ENCODE measurements at places on chromosomes 3 and 15.

DNA sequence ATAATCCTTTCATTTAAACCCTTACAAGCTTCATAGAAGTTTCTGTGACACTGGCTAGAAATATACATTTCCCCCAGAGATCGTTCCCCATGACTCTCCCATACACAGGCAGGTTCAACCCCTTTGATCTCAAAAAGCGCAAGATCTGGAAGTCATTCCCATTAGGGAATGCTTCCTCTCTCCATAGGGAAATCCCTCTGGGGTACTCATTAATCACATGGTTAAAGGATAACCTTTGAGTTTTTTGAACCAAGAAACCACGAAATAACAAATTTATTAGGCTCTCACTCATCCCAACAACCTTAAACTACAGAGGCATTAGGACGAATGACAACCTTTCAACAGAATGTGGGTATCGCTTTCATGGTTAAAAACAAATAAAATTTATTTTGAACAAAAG, 211.9 kb upstream of the PRICKLE2 start:
- DNase-seq: no peak

GRCh38 chr15:62779036-62779770, 263.3 kb upstream of the TPM1 start:
- no peak for DNase-seq

- DNase-seq: no peak
Measured at GRCh38 chr3:51549311-51549710, 10.8 kb downstream of the RAD54L2 start.

DNA sequence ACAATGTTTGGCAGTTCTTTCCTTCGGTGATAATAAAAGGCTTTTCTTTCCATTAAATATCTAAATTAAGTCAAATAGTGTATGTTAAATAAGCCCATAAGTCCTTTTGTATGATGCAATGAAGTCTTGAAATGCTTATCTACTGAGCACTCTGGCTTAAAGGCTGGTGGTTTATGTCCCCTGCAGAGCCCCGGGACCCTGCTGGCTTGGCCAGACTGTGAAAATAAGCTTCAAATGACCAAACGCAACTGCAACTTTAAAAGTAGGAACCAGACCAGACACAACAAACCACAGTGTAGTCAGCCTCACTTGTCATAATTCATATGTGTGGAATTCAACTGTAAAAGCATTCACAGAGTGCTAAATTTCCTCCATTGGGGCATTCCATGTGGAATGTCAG, 72.5 kb downstream of the FOXP1 start:
- DNase-seq: no peak

DNA sequence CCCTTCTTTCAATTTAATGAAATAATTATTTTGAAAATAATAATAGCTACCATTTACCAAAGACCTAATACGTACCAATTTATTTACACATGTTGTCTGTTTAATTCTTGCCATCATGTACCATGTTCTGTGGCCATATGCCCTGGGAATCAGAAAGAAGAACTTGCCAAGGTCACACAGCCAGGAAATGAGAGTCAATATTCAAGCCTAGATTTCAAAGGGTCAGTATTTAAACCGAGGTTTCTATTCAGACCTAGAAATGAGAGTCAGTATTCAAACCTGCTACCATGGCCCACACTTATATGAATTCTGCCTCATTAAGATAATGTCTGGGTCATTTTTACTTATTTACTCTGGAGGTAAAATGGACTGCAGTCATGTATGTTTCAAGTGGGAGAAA, 103.6 kb upstream of the TBL1XR1 start:
- no peak for DNase-seq

DNA sequence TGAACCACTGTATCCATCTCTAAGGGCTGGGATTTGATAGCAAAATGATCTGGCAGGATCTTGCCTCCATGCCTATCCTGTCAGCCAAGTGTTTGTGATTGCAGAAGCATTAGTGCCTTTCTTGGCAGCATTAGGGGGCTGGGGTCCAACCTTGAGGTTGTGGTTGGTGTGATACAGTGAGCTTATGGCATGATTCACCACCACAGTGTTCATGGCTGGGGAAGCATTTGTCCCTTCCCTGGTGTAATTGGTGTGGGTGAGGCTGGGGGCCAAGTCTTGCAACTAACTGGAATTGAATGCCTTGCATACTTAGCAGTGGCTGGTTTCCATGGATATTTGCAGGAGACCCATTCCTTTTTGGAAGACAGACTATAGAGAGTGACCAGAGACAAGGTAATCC, 271.0 kb upstream of the TBL1XR1 start:
- DNase-seq: no peak

DNA sequence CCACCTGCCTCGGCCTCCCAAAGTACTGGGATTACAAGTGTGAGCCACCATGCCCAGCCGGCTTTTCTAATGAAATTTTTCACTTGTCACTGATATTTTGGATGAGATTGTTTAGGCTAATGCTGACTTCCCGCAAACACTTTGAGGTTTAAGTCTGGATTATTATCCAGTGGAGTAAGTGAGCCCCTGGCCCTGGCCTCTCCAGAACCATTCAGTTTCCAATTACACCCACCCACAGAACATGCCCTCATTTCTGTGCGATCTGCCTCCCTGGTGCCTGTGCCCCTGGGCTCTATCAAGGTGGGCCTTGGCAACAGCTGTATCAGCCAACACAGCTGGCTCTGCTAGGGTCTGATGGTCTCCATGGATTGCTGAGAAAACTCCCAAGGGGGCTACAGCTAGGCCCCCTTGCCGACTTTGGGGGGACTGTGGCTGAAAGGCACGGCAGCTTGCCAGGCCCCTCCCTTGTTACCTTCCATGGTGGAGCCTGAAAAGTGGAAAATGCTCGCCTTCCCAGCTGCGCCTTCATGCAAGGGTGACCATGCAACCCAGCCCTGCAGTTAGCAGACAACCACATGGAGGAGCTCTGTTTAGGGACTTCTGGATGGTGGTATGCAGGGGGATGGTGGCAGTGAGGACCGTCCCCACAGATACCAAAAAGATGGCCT, 288.9 kb downstream of the FAM43A start:
- no peak for DNase-seq

DNA sequence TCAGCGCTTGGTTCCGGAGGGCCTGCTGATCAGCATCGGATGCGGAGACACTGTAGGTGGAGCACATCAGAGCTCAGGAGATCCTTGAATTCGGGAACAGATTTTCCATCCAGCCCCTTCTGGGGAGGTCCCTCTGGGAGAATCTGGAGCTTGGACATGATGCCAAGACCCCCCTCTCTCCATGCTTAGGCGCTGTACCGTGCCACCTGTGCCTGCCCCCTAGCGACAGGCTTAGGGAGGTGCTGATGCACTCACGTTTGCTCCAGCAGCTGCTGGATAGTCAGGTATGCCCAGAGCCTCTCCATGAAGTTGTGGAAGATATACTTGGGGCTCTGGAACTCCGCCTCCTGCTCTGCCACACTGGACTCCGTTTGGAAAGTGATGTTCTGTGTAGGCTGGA, 9.7 kb downstream of the ITIH4 start:
- DNase-seq: peak; percentile 40

DNA sequence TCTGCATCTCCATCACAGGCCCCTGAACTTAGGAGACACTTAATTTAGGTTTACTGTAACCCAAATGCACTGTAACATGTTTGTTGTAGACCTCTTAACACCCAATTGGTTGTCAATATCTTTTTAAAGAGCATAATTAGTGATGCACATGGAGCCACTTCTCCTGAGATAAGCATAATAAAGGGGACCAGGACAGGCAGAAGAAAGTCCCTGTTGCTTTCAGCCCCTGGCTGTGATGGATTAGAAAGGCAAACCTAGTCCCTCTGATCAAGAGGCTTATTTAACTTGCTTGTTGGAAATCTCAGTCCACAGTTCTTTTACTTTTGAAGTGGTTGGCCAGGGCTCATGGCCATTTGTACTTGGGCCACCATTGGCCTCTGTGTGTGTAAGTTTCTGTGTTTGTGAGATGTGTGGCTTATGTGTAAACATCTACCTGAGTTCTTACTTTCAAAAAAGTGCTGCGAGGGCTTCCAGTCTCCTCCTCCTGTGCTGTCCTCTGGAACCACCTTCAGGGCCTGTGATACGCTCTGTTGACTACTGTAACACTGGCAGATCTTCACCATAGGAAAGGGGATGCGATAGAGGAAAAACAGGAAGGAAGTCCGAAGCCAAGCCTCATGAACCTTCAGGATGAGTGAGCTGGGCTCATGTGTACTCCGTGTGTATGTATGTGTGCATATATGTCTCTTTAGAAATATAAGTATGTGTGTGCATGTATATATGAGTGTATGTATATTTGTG, 136.2 kb downstream of the EPHB1 start:
- DNase-seq: no peak

DNA sequence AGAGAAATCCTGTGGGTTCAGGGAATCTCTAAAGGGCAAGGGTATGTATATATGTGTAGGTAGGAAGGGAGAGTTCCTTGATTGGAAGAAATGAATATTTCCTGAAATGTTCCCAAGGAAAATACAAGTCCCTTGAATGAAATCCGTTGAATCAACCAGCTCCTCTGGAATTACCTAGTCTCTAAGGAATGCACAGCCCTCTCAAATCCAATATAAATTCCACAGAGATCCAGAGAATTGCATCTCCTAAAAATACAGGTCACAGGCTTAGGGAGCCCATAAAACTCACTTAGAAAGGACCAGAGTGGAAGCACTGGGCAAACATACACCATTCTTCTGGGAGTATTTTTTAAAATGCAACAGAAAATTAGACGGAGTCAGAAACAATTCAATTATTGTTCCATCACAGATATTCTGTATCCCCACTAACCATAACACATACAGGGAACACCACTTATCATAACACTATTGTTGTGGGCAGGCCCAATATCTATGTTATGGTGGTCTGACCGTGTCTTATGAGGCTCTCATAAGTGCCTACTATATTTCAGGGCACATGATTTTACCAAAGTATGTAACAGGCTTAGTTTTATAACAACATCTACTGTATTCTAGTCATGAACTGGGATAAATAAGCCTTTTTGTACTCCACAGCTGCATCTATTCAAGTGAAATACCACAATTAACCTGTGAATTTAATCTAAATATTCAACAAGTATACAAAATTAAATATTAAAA, 43.7 kb downstream of the IGSF11 start:
- DNase-seq: no peak

DNA sequence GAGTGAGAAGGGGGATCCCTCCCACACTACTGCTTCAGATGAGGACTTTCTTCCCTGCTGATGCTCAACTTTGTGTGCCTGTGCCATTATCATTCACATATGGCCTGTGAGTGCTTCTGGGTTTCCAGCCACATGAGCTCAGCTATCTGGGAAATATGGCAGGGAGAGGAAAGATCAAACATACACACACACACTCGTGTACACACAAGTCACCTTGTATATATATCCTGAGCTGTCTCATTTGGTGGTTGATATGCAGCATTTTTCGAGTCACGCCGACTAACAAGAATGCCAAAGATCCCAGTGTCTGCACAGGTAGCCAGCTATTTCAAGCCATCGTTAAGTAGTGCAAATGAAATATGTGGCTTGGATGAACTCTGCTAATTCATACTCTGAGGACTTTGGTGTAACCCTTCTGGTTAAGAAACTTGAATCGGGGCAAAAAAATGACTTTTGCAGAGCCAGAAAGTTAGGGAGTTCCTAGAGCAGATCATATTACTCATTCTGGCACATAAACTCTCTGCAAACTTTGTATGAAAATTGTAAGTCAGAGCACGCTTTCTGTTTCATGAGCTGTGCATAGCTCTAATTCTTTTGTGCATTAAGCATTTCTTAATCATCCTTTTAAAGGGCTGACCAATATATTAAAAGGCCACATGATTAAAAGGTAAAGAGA, 24.9 kb upstream of the WNT5A start:
- DNase-seq: no peak

DNA sequence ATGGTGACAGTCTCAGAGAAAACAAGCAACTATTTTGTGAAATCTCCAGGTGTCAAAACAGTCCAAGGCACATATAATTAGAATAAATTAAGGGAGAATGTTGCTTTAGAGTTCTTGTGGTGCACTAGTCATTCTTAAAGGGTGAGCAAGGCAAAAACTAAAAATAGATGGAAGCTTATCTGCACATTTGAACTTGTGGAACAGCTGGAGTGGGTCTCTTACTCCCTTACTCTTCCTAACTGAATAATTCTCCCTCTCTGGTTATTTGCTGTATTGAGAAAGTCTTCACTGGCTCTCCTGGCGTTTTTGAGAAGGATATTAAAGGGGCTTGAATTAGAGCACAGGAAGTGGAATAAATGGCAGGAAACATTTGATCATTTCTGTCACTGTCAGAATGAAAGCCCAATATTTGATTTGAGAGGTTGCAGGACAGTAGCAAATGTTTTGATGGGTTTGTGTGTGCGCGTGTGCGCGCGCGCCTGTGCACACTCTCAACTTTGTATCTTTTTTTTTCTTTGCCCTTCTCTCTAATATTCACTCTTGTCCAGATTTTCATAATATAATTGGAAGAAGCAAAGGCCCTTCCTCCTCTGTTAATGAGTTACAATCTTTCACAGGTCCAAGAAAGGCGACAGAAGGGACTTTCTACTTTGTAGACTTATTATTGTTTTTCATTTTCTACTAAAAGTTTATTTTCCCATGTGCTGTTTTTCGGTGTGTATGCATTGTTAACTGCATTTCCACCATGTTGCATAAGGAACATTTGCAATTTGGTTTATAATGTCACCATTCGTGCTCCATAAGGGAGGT, 40.9 kb downstream of the AKAP13 start:
- no peak for DNase-seq

- no peak for DNase-seq
Measured at GRCh38 chr3:65535260-65535659, 503.5 kb downstream of the MAGI1 start.

- DNase-seq: no peak
Measured at GRCh38 chr3:35739964-35740527, 100.7 kb downstream of the ARPP21 start.

DNA sequence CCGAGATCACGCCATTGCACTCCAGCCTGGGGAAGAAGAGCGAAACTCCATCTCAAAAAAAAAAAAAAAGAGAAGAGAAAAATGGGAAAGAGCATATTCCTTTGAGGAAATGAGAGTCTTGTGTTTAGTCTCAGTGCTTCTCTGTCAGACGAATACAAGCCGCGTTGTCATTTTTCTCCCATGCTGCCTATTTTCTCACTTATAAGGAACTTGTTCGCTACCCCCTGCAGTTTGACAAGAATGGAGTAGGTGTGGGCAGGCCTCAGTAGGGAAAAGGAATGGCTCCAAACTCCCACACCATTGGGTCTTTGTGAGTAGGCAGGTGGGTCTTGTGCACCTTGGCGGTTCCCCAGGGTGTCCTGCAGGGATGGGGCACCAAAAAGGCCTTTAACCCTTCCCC, 6.5 kb downstream of the GPR160 start:
- DNase-seq: no peak

GRCh38 chr3:98326945-98327344, 26.7 kb upstream of the OR5K4 start:
- DNase-seq: no peak

- no peak for DNase-seq
Measured at GRCh38 chr3:133994166-133994890, 35.4 kb downstream of the SLCO2A1 start.

GRCh38 chr15:38307861-38308641, 55.4 kb downstream of the SPRED1 start:
- DNase-seq: no peak
